BJ (cell line): ENCODE measurements at places on chromosomes 3 and 15.
A peak's percentile ranks its signal among the peaks of the same experiment; 100 is the strongest.

DNA sequence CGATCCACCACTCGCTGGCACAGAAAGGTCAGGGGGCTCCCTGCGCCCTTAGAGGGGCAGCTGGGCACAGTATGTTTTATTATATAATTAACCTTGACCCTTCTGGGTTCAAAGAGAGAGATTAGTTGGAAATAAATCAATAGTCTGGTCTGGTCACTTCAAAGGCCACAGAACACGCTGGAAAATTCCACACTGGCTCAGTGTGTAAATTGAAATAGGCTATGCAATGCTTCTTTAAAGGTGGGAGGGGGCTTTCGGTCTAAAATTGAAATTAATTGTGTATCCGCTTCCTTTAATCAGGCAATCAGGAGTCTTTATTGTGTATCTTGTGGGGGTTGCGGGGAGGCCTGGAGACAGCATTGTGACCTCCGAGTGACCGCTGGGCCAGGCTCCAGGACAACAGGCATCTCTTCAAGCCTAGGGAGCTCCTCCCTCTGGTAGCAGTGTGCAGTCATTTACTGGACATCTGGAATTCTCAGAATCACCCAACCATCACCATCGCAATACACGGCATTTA, 8.0 kb downstream of the RNU5B-1 start:
- no peak for DNase-seq

DNA sequence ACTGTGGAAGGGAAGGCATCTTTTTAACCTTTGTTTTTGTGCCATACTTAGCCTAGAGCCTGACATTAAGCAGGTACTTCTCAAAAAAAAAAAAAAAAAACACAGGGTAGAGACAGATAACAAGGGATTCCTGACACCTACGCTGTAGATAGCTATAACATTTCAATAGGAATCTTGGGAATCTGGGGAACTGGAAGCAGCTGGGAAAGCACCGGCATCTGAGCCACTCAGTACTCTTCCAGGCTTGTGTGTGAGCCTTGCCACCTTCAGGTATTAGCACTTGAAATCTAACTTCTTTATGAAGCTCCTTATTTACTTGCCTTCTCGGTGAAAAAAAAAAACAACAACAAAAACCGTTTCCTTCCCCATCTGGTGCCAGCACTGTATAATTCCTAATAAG, 46.8 kb downstream of the PIK3CA start:
- no peak for DNase-seq

GRCh38 chr3:85821130-85821756, 862.5 kb downstream of the CADM2 start:
- DNase-seq, result no peak

GRCh38 chr3:46228260-46229242, 13.7 kb upstream of the CCR3 start:
- DNase-seq, result peak; percentile 37

DNA sequence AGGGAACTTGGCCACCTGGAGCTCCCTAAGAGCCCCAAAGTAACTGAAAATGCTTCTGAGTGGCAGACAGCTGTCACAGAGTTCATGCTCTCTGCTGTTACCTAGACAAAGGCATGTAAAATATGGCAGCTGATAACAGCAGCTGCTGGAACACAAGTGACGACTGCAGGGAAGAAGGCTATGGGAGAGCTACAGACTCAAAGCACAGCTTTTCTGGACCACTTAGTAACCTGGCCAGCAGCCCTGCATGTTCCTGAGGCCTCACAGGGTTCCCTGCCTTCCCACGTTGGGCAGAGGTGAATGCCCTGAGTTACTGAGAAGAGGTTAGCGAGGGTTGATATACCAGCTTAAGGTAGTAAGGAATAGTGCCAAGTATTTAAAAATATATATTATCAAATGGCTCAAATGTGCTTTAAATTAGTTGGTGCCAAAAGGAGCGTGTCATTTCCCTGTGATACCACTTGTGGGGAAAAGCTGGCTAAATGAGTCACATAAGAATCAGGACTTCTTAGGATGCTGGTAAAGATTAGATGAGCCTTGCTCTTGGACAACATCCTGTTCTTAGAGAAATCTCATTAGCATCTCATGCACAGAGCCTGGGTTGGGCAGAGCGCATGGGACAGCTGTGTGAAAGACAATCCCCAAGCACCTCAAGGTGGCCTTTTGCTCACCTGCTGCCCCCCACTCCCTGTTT, 76.4 kb upstream of the SCN5A start:
- DNase-seq, result peak; percentile 21

GRCh38 chr3:122793568-122794416, at the start of gene HSPBAP1:
Gene HSPBAP1, minus strand, starts transcription at chr3:122793831. Its CDS starts 151 bp downstream, at chr3:122793680.
- peak; percentile 52 for DNase-seq

- DNase-seq, result no peak
Measured at GRCh38 chr15:62320259-62320658, 155.2 kb upstream of the C2CD4B start.

- DNase-seq, result no peak
Measured at GRCh38 chr3:123096126-123096525, 29.3 kb downstream of the PDIA5 start.

DNA sequence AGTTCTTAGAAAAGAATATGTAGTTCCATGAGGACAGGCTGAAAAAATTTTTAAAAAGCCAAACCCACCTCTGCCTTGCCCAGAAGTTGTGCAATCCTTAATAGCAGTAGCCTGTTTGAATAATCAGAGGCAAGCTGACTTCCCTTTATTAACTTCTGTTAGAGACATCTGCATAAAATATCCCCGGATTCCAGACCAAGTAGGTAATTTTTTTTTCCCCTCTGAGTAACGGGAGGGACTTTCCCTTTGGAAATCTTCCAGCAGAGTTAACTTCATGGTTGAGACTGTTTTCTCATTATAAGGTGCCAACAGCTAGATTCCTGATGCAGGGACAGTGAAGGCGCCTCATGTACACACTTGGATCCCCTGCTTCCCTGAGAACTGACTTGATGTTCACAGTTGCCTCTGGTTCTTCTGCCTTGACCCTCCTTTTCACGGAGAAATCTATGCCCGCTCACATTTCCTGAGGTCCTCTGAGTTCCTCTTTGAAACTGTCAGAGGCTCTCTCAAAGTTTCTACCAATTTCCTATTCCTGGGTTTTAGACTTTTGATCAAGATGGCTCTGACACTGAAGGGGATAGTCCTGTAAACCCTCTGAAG, 227.6 kb upstream of the BHLHE40 start:
- DNase-seq, result peak; percentile 86

- DNase-seq, result no peak
Measured at GRCh38 chr3:8538913-8539312, 37.3 kb downstream of the LMCD1 start.
